ENCODE measurements at places on chromosomes 2 and 18. TPM values are rescaled to one million over a fixed set of nuclear protein-coding genes. Genes with fewer than 3 reads are reported as not detected.

DNA sequence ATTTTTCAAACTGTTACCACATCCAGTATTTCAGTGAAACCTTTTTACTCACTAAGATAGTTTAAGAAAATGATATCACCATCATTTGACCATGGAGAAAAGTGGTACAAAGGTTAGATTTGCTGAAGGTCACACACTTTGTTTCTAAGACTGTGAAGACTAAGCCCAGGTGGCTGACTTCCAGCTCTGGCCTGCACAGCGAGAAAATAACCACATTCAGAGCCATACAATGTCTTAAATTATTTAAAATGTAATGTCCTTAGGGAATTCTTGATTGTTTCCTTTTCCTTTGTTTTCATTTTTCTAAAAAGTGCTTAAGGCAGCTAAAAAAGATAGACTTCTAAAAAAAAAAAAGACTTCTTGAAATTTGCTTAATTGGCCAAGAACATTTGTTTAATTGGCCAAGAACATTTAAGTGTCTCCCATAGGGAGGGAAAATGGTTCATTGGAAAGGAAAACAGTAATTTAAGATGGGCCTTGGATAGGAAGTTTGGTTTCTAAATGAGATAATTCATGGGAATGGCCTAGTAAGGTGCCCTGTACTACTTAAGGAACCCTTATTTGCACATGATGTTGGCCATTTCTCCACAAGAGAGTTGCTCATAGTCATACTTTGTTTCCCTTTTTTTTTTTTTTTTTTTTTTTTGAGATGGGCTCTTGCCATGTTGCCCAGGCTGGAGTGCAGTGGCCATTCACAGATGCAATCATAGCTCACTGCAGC is 45.2 kb downstream of the CYP1B1 start:
- DNase-seq = peak; percentile 38

- DNase-seq = no peak
These were observed 1.2 kb upstream of the CNNM4 start for GRCh38 chr2:96759548-96759947.

GRCh38 chr2:98216616-98217015 is 129.6 kb upstream of the CNGA3 start:
- DNase-seq = no peak

DNA sequence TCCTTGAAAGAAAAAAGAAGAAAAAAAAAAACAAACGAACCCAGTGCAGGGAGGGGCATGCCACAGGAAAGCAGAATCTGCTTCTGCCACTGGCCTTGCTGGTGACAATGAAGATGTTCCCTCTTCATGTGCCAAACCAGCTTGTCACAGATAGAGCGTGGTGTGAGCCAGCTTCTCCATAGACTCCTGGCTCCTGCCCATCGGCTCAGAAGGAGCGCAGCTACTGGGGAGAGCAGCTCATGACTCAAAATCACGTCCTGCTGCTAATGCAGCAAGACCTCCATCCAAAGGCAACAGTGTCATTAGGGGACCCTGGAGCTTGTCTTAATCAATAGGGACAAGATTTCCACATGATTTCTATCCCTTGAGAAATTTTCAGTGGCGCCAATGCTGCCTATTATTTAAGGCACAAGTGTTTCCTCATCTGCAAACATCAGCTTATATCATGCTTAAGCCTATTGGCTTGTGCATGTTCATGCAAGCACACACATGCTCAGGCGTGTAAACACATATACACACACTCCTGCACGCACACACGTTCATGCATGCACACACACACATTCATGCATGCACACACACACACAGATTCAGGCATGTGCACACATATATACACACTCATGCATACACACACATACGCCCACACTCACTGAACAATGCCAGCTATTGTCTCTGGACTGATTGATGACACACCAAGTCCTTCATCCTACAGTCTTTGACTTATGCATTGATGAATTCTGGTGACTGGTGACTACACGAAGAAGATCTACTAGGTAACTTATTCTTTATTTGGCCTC is 682.0 kb upstream of the ID2 start:
- DNase-seq = no peak

DNA sequence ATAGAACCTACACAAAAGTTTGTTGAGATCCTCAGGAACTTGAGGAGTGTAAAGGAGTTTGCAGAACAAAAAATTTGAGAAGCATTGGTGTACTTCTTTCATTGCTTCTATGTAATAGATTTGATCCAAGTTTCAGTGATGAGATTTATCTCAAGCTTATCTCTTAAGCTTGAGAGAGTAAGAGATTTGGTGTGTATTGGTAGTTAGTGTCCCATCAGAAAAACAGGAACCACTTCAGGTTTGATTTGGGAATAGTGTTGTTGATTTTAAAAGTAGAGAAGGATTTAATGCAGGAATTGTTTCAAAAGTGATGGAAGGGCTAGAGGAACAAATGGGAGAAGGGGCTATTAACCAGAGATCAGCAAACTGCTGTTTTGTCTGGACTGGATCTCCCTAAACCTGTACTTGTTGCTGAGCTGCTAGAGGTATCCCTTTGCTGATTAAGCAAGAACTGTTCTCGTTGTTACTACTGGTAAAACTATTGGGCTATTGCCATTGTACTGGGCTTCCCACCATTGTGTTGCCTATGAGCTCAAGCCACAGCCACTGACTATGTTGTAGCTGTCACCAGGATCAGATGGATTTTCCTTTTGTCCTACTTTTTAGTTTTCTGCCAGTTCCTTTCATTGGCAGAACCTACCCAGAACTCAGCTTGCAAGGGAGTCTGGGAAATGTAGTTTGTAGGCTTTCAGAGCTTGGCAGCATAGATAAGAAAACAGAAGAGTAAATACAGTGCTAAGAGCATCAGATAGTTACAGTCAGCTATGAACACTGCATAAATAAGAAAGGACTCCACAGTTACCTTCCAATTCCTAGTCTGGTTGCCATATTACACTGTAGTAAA is 39.3 kb downstream of the RAB10 start:
- DNase-seq = no peak

FHOD3 gene
- total RNA-seq = 5.2 TPM

- DNase-seq = no peak
These were observed 65.7 kb upstream of the FIGN start for GRCh38 chr2:163801486-163801885.

DNA sequence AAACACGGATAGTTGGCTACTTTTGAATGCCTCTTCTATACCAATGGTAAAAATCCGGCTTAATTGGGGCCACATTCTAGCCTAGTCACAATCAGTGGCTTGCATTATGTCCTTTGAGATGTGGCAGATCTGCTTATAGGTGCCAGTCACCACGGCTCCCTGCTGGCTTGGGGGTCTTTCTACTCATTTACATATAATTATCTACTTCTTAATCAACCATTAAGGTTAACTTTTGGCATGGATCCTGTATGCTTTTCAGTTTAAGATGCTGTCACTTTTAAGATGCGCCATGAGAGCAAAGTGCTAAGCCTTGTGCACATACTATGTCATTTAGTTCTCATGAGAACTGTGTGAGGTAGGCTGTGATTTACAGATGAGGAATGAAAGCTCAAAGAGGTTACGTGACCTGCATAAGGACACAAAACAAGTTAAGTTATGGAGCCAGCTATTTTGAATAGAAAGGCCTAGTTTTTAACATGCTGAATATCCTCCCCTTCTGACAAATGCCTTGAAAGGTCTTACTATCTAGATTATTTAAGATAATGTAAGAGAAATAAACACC is 4.1 kb downstream of the NEDD4L start:
- DNase-seq = no peak

GRCh38 chr2:230416061-230416721 is at the start of gene SP100:
Gene SP100 (plus strand): TSS chr2:230416201. CDS start chr2:230416297, 96 bp downstream.
- peak; percentile 89 for DNase-seq

DYSF gene
- 4.2 TPM for total RNA-seq

ASB18 gene
- total RNA-seq = not detected

GRCh38 chr18:5630057-5630899 is 86.5 kb upstream of the EPB41L3 start:
- peak; percentile 5 for DNase-seq

ADD2 gene
- total RNA-seq = not detected

GRCh38 chr2:30310955-30311354 is 79.6 kb downstream of the LBH start:
- no peak for DNase-seq

GRCh38 chr18:6947338-6948030 is 170.1 kb downstream of the LAMA1 start:
- DNase-seq = no peak

DNA sequence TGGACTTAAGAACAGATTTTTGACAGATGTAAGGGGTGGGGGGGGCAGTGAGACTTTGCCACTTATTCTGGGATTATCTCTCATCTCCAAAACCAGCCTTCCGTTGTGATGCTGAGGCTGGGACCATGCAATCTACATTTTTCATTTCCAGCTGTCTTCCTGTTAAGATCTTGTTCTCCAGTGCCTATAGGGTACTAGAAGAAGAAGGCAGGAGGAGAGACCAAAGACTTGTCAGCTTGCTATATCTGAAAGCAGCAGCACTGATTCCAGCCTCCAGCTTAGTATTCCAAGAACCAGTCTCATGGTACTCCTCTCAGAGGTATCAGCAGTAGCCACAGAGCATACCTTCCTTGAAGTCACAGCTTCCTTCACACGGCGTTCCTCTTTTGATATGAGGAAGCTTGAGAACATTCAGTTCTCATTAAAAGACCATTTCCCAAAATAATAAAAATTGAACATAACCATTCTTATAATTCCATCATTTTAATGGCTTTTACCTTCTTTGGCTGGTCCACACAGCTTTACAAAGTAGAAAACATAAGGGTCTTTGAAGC is 49.8 kb downstream of the USP34 start:
- no peak for DNase-seq

GRCh38 chr2:128497461-128497860 is 178.8 kb upstream of the HS6ST1 start:
- DNase-seq = no peak

DNA sequence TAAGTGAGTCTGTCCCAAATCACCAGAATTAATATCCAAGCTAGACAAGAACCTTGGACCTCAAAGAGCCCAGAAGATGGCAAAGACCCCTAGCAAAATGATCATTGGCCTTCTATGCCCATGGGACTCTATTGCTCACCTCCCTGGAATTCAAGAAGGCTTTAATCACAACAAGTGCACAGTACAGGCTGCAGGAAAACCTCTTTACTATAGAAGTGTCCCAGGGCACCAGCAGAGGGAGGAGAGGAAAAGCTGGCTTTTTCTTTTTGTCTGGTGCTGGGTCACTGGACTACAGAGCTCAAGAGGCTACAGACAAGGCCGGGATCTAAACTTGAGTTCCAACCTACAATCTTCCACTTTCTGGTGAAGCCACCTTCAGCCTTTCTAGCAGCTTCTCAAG is 88.3 kb upstream of the PPP1CB start:
- DNase-seq = peak; percentile 51

GRCh38 chr2:240225131-240225530 is 84.7 kb upstream of the OTOS start:
- DNase-seq = no peak

GRCh38 chr2:109125593-109126500 is 3.2 kb upstream of the SH3RF3 start:
- peak; percentile 88 for DNase-seq

UPP2 gene
- not detected for total RNA-seq

TM4SF20 gene
- under 0.01 TPM for total RNA-seq

C1QL2 gene
- not detected for total RNA-seq

DNA sequence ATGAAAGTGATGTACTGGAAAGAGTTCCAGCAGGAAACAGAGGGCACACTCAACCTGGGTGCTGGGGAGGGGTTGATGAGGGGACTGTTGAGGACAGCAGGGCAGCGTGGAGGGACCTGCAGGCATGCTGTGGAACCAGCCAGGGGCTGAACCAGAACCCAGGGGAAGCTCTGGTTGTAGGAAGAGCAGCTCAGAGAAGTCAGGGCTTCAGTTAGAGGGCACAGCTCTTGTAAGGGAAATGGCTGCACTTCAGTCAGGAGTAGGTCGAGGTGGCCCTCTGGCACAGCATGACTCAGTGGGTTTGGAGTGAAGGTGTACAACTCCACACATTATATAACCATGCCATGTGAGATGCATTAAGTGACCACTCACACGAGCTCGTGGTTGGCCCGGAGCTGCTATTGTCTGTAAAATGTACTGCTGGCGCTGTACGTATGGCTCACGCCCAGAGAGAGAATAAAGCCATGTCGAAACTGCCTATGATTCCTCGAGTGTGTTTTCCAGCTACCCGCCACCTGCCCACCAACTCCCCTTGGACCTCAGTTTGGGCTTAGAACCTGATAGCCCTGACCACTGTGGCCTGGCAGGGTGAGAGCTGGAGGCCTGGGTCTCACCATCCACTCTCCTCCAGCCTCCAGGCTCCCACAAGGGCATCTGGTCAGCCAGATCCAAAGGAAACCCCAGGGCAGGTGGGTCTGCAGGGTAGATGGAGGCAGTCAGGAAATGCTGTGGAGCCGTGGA is 136.5 kb upstream of the HS6ST1 start:
- no peak for DNase-seq

GRCh38 chr18:7464245-7464966 is 102.7 kb upstream of the PTPRM start:
- DNase-seq = no peak

ADGRF3 gene
- total RNA-seq = under 0.01 TPM

GRCh38 chr2:101479328-101479727 is 4.4 kb upstream of the RFX8 start:
- no peak for DNase-seq

DNA sequence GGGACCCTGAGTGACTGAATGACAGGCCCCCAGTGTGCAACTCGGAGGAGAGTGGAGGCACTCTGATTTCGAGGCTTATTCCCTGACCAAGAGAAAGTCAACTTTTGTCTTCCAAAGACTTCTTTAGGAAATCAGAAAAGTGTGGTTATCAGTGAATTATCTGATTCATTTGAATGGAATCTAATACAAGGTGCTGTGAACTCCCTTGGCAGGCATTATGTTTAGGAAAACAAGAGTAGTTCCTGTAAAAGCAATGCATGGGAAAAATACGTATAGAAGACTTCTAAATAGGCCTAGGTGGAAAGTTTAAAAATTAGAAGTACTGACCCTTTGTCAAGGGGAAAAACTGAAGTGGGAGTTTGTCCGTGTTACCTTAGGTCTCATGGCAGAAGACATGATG is 269.4 kb downstream of the GBX2 start:
- DNase-seq = no peak

LMAN1 gene
- total RNA-seq = 268 TPM

- DNase-seq = peak; percentile 84
These were observed 430.4 kb downstream of the LPIN1 start for GRCh38 chr2:12176623-12177454.

SP110 gene
- 15.5 TPM for total RNA-seq

CFAP65 gene
- total RNA-seq = not detected

DNA sequence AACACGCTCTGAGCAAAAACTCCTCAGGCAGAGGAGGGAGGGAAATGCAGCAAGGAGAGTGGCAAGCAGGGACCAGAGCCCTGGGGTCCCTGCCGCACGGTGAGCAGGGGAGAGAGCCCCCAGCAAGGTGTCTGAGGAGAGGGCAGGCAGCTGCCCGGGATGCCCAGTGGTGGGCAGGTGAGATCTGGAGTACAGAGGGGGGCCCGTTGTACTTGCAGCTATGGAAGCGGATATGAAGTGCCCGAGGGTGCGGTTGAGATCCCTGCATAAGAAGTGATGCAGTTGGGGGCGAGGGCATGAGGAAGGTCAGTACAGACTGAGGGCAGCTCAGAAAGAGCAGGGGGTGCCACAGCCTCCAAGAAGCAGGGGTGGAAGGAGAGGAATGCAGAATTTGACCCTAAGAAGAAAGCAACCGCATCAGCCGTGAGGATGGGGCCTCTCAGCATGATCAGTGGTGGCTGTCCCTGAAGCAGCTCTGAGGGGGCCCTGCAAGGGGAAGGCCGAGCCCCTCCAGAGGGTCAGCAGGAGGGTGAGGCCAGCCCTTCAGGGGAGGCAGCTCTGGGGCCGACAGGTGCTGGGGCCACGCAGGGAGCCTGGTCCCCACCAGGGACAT is 29.4 kb downstream of the MTERF4 start:
- DNase-seq = no peak

ZNF521 gene
- 11.3 TPM for total RNA-seq

GRCh38 chr2:11722292-11723060 is 24.0 kb upstream of the LPIN1 start:
- DNase-seq = no peak

All from fibroblast of villous mesenchyme (primary cell).